ENCODE measurements at places on chromosomes 5 and 9. TPM values are rescaled to one million over a fixed set of nuclear protein-coding genes. Genes with fewer than 3 reads are reported as not detected.

The SMIM33 gene
- 0.11 TPM for total RNA-seq

The FOXD4 gene
- 0.20 TPM for total RNA-seq

The CA9 gene
- total RNA-seq: not detected

The WDR31 gene
- total RNA-seq: 1.9 TPM

The NXNL2 gene
- total RNA-seq: not detected

The NR5A1 gene
- not detected for total RNA-seq

The RNF183 gene
- not detected for total RNA-seq

The PCDH12 gene
- 0.88 TPM for total RNA-seq

The SHOC1 gene
- not detected for total RNA-seq

The IRGM gene
- 0.53 TPM for total RNA-seq

The SLC6A7 gene
- total RNA-seq: not detected

The SPATA31C1 gene
- not detected for total RNA-seq

The FAM221B gene
- total RNA-seq: not detected

The THBS4 gene
- total RNA-seq: 0.98 TPM

The C9 gene
- total RNA-seq: not detected

The EGFL7 gene
- 0.61 TPM for total RNA-seq

The CRHBP gene
- total RNA-seq: not detected

The MYMK gene
- total RNA-seq: not detected

The RAPGEF6 gene
- total RNA-seq: 25.9 TPM

The GNA14 gene
- not detected for total RNA-seq

The OR1Q1 gene
- total RNA-seq: not detected

The LURAP1L gene
- not detected for total RNA-seq

The STPG3 gene
- 0.27 TPM for total RNA-seq

The CPLANE1 gene
- total RNA-seq: 8.2 TPM

The C9orf50 gene
- total RNA-seq: not detected

The SEMA4D gene
- 243 TPM for total RNA-seq

The TRIM7 gene
- total RNA-seq: 2.2 TPM

The TMOD1 gene
- total RNA-seq: 1.5 TPM

The CXCL14 gene
- not detected for total RNA-seq

The CCNI2 gene
- total RNA-seq: 9.1 TPM

The IARS1 gene
- total RNA-seq: 230 TPM

The NREP gene
- 3.6 TPM for total RNA-seq

The C5orf58 gene
- not detected for total RNA-seq

The MYOT gene
- total RNA-seq: not detected

The ZBTB43 gene
- total RNA-seq: 21.8 TPM

The EDIL3 gene
- not detected for total RNA-seq

The SNCB gene
- total RNA-seq: not detected

The BAAT gene
- not detected for total RNA-seq

The PALM2AKAP2 gene
- total RNA-seq: not detected

The ADAMTS16 gene
- not detected for total RNA-seq

The SLC1A3 gene
- 0.37 TPM for total RNA-seq

The FOXE1 gene
- not detected for total RNA-seq

The CDH6 gene
- total RNA-seq: not detected

The EIF4E1B gene
- total RNA-seq: not detected

The GRIN3A gene
- not detected for total RNA-seq

The DCAF12 gene
- 49.2 TPM for total RNA-seq

The SPINK4 gene
- not detected for total RNA-seq

Measured in CD8-positive, alpha-beta memory T cell (primary cell).